ENCODE measurements at places on chromosomes 7 and 10.

DNA sequence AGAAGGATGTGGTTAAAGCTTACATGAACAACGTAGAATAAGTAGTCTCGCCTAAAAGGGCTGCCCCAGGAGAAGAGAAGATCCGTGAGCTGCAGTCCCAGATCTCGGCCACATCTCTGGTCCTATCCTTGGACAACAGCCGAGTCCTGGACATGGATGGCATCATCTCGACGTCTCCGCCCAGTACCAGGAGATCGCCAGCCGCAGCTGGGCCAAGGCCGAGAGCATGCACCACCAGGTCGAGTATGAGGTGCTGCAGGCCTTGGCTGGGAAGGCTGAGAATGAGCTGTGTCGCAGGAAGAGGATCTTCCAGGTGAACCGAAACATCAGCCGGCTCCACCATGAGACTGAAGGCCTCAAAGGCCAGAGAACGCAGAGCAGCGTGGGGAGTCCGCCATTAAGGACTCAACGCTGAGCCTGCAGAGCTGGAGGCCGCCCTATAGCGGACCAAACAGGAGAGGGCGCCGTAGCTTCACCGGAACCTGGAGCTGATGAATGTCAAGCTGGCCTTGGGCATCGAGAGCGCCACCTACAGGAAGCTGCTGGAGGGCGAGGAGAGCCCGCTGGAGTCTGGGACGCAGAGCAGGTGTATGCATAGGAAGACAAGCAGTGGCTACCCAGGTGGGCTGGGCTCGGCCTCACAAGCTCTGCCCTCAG lies 22.2 kb downstream of the LIPK start:
- DNase-seq = no peak

DNA sequence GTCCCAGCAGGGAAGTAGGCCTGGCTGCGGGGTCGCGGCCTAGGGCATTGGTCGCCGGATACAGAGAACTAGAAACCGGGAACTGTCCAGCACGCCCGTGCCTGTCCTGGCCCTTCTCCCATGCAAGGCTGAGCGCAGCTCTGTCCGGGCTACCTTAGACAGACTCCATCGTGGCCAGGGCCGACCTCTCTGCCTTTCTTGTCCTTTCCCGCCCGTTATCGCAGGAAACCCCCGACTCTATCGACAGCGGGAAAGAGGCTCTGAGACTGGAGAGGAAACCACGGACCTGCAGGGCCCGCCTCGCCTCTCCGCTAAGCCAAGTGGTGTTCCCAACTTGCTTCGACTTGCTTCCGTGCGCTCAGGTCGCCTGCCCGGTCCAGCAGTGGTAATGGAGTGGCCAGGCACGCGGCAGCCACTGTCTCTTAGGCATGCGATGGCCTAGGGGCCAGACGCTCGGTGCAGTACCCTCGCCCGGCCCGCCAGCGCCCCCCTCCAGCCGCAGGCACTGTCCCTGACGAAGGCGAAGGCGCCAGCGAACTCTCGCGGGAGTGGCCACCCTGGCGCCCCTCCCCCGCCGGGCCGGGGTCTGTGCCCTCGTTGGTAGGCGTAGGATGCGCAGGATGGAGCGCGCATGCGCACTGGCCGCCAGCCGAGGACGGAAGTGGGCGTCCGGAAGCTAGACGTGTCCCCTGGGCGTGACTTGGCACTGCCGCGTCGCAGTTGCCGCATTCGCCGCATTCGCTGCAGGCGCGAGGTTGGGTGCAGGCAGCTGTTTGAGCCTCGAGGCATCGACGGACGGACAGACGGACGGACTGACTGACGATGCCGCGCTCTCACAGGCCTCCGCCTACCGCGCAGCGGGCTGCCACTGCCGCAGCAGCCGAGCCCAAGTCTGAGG lies 54.4 kb downstream of the MCMBP start:
- no peak for DNase-seq

- DNase-seq = no peak
Observed at GRCh38 chr7:106346678-106347217, 62.0 kb upstream of the NAMPT start.

DNA sequence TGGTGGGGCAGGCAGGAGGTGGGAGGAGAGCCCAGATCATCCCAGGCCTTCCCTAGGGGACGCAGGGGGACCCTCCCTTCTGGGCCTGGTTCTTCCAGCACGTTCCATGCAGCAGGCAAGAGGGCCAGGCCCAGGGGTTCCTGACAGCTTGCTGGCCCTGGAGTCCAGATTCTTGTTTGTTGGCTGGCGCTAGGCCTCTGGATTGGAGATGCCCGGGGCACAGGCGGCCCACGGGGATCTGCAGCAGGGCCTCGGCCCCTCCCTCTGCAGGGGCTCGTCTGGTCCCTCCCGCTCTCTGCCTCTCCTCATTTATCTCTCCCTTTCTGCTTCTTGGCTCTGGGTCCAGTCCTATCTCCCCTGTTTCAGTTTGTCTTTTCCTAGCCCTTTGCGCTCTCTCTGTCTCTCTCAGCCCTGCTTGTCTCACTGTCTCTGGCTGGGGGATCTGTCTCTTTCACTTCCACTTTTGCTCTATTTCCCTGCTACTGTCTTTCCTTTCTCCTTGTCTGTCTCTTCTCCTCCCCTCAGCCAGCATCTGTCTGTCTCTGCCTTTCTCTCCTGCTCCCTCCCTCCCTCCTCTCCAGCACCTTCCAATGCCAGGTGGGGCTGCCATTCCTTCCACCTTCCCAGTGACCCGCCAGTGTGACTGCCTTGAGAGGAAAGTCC lies 1.1 kb upstream of the AQP1 start:
- no peak for DNase-seq

DNA sequence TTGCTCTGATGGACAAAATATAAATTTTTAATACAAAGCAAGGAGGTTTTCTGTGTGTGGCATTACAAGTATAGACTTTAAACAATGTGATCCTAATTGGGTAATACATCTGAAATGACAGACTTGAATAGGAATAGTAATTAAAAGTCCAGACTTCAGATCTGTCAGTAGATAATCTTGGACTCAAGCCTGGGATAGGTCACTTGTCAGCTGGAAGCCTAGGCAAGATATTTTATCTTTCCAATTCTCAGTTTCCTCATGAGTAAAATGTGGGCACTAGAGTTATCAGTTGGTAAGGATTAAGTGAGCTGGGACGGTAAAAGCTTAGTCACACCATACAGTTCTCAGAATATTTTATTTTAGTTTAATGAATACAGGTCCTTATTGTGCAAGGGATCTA lies 10.4 kb upstream of the ZMYND11 start:
- no peak for DNase-seq

DNA sequence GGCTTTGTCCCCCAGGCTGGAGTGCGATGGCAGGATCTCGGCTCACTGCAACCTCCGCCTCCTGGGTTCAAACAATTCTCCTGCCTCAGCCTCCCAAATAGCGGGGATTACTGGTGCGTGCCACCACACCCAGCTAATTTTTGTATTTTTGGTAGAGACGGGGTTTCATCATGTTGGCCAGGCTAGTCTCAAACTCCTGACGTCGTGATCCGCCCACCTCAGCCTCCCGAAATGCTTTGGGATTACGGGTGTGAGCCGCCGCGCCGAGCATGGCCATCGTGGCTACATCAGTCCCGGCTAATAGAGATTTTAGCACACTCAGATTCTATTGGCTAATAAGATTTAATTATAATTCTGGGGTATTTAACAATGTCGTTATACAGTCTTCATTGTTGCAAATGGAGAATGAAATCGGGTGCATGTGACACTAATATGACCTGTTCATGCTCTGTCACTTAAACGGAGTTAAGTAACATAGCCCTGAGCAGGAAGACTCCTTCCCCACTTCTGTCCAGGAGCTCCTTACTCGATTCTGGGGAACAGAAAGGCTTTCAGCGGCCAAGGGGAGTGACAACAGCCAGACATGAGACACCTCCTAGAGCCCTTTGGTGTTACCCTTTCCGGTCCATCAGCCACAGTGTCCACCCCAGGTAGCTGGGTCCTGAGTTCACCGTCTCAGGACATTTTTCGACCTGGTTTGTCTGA lies 40.9 kb upstream of the FAM20C start:
- DNase-seq = no peak

DNA sequence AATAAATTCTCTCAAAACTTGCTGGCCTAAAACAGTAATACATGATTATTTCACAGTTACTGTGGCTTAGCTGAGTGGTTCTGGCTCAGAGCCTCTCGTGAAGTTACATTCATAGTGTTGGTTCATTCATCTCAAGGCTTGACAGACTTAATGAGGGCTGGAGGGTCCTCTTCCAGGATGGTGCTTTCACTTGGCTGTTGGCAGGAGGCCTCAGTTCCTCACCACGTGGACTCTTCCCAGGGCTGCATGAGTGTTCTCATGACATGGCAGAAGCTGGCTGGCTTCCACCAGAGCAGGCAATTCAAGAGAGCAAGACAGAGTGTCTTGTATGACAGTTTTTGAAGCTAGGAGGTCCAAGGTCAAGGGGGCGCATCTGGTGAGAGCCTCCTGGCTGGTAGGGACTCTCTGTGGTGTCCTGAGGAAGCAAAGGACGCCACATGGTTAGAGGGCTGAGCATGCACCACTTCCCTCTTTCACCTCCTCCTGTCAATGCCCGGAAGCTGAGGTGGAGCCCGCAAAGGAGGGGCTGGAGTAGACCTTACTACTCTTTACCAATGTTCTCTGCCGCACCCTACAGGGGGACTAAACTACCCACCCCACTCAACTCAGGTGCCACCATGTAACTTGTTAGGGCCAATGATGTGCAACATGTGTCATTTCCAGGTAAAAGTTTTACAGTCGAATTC lies 58.2 kb upstream of the YAE1 start:
- DNase-seq = no peak

DNA sequence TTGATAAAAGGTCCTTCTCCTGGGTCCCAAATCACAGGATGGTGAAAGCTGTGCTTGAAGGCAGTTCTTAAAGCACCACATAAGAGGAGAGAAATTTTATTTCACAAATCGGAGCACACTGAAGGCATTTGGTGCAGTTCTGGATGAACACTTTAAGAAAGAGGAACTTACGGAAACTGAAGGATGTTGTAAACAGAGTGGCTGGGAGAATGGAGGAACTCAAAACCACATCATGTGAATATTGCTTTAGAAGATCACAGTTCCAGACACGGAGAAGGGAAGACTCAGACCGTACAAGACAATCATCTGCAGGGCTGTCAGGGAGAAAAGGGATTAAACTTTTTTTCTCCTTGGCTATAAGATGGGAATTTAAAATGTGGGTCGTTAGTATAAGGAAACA lies 9.0 kb upstream of the GPR141 start:
- no peak for DNase-seq

GRCh38 chr10:126479280-126479895 lies 91.1 kb upstream of the ADAM12 start:
- no peak for DNase-seq

DNA sequence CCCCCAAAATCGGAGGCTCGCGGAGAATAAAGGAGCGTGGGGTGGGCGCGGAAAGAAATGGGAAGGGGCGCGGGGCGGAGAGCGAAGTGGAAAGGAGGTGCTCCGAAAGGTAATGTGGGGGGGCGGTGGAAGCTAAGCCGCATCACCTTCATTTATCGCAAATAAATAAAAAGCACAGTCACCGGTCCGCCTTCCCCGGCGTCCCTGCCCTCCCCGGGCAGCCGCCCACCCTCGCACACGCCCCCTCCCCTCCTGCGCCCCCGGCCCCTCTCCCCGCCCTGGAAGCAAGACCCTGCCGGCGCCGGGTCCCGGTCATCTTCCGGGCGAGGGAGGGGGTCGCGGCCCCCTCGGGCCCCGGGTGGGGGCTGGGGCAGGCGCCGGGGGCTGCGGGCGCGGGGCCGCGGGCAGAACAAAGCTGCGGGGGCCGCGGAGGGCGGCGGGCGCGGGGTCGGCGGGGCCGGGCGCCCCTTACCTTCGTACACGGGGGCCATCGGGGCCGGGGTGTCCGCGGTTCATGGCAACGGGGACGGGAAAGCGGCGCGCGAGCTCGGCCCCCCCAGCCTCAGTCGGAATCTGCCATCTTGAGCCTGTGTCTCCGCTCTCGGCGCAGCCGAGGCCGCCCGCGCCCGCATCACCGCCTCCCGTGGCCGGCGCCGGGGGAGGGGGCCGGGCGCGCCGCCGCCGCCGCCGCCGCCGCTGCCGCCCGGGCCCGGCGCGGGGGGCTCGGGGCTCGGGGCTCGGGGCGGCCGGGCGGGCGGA lies 486 bp downstream of the HIPK2 start:
- DNase-seq = peak; percentile 24

- no peak for DNase-seq
Observed at GRCh38 chr7:132609222-132609621, 33.0 kb upstream of the PLXNA4 start.

DNA sequence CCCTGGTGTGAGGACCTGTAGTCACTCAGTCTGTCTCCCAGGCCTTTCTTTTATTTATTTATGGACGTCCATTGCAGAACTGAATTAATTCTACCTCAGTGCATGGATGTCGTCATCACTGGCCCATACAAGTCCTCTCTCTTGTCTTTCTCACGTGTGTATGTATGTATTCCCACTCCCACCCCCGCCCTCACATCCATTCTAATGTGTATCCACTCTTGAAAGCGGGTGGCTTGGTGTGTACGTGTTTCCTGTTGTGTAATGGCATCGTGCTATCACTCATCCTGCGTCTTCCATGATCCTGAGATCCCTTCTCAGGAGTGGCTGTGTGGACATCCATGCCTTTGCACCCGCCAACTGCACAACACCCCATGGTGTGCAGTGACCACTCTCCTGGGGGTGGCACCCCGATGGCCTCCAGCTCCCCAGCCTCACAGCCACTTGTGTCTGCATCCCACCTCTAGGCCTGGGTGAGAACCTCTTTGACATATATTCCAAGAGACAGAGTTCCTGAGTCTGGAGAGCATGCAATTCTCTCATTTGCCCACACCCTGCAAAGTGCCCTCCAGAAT lies 3.0 kb upstream of the AOC1 start:
- DNase-seq = no peak

All from stimulated activated CD8-positive, alpha-beta memory T cell treated with anti-CD3 and anti-CD28 coated beads, Interleukin-12 subunit alpha, Interleukin-12 subunit beta, amount 100 ng/mL, for 4 hours (primary cell).